ENCODE measurements at places on chromosomes 13 and 19.

- DNase-seq: no peak
Measured at GRCh38 chr13:79385694-79386093, 20.4 kb downstream of the RBM26 start.

- DNase-seq: no peak
Measured at GRCh38 chr13:79614250-79614918, 133.4 kb downstream of the NDFIP2 start.

- no peak for DNase-seq
Measured at GRCh38 chr19:30785458-30786137, 413.4 kb downstream of the ZNF536 start.

DNA sequence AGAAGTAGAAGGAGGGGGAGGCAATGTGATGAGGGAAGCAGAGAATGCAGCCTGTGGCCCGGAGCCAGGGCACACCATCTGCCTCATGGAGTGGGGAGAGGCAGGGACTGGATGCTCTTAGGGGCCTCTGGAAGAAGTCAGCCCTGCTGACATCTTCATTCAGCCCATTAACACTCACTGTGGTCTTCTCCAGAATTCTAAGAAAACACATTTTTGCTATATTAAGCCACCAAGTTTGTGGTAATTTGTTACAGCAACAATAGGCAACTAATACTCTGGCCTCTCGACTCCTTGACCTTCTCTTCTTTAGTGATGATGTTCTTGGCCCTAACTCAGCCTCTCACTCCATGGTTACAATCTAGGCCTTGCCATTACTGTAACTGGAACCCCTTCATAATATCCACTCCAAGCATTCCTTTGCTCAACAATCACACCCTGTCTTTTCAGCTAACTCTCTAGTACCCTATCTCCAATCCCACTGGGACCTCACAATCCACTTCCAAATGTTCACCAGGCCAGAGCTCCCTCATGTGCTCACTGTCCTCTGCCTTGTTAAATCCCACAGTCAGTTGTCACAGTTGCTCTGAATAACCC is 98.5 kb downstream of the MIPEP start:
- no peak for DNase-seq

GRCh38 chr13:45728759-45729158 is 26.6 kb downstream of the CBY2 start:
- DNase-seq: no peak

- DNase-seq: no peak
Measured at GRCh38 chr13:44930280-44930679, 59.0 kb downstream of the NUFIP1 start.

- DNase-seq: no peak
Measured at GRCh38 chr19:42426643-42427042, 545 bp downstream of the LIPE start.

DNA sequence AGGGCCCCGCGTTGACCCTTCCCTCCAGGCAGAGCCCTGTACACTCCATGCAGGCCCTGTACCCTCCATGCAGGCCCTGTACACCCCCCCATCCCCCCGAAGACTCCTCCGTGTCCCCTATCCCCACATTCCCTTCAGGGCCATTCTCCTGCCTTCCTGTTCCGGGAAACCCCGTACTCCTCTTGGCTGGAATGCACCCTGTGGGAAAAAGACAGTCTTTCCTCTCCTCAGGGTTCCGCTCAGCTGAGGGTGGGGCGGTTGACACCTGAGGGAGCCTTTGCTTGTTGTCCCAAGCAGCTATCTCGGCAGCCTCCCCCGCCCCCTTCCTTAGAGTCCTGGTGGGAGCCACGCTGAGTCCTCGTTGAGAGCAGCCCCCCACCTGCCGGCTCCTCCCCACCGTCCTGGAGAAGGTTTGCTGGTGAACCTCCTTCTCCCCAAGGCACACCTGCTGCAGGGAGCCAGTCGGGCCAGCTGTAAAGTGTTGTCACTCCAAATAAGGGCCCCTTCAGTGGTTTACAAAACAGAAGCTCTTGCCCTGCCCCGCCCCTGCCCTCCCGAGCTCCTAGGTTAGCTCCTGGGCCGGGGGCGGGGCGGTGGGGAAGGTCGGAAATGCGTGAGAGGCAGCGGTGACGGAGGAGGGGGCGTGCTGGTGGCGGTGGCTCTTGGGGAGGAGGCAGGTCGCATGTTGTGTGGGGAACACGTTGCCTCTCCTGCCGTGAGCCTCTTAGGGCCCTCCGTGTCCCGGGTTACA is 1.5 kb downstream of the GNA11 start:
- DNase-seq: peak; percentile 78

- no peak for DNase-seq
Measured at GRCh38 chr19:10335352-10335985, 2.1 kb upstream of the RAVER1 start.

DNA sequence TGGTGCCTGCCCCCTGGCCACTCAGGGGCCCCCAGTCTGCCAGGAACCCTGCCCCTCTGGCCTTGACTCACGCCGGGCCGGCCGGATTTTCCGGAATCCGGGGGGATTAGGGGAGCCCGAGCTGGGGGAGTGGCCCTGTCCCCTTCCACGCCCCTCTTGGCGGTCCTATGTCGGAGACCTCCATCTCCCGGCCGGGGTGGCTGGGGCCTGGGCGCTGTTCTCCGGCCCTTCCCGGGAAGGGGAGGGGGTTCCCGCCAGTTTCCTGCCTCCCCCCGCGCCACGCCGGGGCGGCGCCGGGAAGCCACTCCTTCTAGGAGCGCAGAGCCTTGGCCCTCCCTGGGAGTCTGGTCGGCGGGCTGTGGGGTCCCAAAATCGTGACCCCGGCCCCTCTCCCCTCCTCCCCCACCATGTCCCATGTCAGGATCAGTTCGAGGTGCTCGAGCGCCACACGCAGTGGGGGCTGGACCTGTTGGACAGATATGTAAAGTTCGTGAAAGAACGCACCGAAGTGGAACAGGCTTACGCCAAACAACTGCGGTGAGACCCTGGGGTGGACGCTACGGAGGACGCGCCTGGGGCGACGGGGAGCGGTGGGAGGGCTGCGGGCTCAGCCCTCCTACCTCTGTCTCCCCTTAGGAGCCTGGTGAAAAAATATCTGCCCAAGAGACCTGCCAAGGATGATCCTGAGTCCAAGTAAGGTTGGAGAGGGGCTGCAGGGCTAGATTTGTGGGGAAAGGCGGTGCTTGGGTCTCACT is 1.3 kb downstream of the TRIP10 start:
- no peak for DNase-seq

DNA sequence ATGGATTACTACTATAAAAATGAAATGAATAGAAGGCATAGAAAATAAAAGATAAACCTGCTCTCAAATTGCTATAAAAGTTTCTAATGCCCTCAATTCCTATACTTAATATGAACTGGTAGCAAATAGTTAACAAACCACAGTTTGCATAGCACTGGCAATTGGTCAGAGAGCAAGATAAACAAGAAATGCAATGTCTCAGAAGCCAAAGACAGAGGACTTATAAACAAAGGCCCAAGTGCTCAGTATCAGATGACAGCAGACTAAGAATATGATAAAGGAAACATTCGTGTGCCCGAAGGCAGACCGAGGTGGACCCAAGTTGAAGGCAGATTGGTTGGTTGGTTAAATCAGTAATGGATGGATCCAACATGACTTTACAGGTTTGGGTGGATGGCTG is 50.6 kb downstream of the IPO5 start:
- DNase-seq: no peak

DNA sequence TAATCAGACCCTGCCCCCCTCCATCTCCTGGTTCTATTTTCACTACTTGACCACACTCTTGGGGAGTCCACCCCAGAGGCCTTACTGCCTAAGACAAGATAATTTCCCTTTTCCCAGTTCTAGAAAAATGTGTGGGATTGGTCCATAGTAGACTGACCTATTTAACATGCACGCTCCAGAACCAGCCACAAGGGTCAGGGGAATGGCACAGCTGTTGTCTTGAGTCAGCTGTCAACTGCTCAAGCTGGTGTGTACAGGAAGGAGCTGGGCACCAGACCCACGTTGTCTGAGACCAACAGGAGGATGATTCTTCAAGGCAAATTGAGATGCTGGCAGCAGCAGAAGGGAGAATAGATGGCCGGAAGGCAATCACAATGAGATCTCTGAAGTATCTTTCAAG is 280.5 kb downstream of the UQCRFS1 start:
- DNase-seq: no peak

DNA sequence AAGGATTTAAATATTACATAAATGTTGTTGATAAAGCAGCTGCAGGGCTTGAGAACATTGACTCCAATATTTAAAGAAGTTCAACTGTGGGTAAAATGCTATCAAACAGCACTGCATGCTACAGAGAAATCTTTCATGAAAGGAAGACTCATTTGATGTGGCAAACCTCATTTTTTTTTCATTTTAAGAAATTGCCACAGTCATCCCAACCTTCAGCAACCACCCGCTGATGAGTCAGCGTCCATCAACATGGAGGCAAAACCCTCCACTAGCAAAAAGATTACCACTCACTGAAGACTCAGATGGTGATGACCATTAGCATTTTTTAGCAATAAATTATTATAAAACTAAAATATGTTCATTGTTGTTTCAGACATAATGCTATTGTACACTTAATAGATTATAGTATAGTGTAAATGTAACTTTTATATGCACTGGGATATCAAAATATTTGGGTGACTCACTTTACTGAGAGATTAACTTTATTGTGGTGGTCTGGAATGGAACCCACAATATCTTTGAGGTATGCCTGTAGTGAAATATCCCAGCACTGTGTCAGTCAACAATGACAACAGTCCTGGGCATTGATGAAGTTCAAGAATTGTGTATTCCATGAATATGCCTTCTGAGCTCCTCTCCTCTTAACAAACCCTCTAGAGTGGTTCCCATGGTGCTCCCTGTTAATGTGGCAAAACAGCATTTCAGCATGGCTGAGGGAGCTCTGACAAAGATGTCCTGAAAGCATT is 52.4 kb upstream of the SOX21 start:
- DNase-seq: no peak

- DNase-seq: no peak
Measured at GRCh38 chr19:19269952-19270694, 3.0 kb downstream of the TM6SF2 start.

GRCh38 chr13:23380534-23380933 is 53.0 kb downstream of the SACS start:
- DNase-seq: no peak

GRCh38 chr19:41626877-41627276 is at the start of gene CEACAM4:
Gene CEACAM4 (minus strand): TSS chr19:41627074. CDS start chr19:41626963, 111 bp downstream.
- no peak for DNase-seq

GRCh38 chr19:33432446-33433170 is 59.1 kb downstream of the CEBPG start:
- DNase-seq: no peak

DNA sequence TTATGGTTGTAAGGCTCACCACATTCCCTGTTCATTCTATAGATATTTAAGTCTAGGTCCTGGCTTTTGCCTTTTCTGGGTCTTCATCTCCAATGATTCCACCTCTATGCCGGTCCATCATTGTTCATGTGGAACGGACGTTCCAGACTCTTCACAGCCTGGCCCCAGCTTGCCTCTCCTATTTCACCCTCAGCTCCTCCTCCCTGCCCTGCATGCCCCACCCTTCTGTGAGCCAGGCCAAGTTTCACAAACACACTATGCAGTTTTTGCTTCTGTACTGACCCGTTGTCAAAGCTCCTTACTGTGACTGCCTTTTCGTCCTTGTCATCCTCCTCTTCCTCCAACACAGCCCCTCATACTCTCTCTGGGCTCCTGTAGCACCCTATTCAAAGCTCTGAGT is 31.3 kb downstream of the TEX26 start:
- no peak for DNase-seq

DNA sequence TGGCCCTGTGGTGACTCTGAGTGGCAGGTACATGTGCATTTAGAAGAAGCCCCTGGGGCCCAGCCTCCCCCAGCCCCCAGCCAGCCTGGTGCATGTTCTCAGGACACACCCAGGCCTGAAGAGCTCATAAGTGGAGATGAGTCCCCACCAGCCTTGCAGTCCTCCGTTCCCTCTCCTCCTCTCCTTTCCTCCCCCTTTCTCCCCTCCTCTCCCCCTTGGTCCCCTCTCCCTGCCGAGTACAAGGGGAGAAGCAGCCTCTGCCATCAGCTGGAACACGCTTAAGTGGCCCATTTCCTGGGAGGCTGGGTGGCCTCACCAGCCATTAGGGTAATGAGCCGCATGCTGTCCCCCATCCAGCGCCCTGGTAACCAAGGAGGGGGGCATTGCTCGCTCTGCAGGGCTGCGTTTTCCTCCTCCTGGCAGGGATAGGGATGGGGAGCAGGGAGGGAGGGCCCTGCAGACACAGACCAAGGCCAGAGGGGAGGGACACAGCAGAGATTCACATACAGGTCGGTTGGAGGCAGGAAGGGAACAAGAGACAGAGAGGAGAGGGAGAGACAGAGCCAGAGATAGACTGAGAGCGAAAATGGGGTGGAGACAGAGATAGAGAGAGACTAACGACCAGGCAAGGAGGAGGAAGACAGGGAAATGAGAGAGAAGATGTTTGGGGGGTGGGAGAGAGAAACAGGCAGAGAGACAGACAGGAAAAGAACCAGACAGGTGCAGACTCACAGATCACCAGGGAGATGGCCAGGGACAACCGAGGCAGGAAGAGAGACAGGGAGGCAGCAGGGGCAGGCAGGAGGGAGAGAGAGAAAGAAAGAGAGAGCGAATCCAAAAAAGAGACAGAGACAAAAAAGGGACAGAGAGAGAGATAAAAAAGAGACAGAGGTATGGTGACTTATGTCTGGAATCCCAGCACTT is 19.3 kb upstream of the DPP9 start:
- DNase-seq: no peak

DNA sequence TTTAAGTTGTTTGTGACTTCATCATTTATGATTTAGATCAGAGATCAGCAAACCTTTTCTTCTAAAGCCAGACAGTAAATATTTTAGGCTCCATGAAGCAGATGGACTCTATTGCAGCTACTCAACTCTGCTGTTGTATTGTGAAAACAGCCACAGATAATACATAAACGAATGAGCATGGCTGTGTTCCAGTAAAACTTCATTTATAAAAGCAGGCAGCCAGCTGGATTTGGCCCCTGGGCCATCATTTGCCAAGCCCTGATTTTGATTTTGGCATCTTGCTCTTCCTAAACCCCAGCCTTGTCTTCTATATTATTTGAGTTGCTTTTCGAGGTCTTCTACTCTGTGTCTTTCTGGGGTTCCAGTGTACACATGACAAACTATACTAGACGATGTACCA is 41.3 kb downstream of the RNASEH2B start:
- DNase-seq: no peak

DNA sequence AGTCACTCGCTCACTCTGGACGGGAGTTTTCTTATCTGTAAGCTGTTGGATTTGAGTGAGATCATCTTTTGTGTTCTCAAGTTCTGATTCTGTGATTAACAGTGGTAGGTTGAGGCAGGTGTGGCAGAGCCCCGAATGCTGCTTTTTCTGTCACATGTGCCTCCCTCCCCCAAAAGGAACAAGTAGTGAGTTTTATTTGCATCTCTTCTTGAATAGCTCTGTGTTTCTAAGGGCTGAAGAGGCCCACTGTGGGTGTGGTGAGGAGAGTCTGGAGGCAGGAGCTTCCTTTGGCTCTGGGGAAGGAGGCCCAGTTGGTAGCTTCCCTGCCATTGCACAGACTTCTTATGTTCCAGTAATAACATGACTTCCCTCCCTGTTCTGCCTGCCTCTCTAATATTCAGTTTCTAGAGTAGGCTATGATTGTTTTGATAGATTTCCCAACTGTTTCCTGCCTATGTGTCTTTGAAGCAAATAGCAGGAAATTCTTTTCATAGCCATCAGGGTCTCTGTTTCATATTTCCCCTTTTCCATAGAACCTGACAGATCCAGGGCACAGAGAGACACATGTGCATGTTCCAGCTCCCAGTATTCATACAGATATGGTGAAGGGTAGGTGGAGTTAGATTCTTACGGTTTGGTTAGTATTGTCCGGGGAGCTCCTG is 23.9 kb upstream of the CXCL17 start:
- no peak for DNase-seq
